Fibroblast of skin of right quadriceps (primary cell): ENCODE measurements at places on chromosomes 3 and 15.

GRCh38 chr15:89130201-89130600 is 41.9 kb downstream of the ABHD2 start:
- DNase-seq, result no peak

- peak; percentile 77 for DNase-seq
Observed at GRCh38 chr3:43155464-43156121, 49.7 kb upstream of the POMGNT2 start.

DNA sequence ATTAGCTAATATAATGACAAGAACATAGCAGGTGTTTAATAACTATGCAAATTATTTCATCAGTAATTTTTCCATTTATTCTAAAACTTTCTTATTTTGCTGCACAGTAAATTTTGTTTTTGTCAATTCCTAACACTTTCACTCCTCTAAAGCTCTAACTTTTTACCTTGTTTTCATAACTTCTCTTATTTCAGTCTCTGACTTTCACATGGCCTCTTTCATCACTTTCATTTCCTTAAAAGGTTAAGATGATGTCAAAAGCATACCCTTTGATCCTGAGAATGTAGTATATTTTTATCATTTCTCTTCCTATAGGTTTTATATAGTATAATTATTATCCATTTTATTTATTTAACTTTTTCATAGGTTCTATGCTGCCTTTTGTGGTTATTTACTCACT is 1325.8 kb upstream of the ALCAM start:
- no peak for DNase-seq

DNA sequence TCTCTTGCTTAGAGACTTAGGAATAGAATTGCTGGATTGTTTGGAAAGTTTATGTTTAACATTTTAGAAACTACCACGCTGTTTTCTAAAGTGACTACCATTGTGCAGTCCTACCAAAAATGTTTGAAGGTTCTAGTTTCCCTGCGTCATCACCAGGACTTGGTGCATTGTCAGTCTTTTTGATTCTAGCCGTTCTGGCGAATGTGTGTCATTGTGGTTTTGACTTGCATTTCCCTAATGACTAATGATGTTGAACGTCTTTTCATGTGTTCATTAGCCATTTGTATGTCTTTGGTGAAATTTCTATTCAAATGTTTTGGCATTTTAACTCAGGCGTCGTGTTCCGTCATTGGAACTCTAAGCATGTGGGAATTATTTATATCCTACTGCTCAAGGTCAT is 58.0 kb downstream of the CHD2 start:
- peak; percentile 35 for DNase-seq

DNA sequence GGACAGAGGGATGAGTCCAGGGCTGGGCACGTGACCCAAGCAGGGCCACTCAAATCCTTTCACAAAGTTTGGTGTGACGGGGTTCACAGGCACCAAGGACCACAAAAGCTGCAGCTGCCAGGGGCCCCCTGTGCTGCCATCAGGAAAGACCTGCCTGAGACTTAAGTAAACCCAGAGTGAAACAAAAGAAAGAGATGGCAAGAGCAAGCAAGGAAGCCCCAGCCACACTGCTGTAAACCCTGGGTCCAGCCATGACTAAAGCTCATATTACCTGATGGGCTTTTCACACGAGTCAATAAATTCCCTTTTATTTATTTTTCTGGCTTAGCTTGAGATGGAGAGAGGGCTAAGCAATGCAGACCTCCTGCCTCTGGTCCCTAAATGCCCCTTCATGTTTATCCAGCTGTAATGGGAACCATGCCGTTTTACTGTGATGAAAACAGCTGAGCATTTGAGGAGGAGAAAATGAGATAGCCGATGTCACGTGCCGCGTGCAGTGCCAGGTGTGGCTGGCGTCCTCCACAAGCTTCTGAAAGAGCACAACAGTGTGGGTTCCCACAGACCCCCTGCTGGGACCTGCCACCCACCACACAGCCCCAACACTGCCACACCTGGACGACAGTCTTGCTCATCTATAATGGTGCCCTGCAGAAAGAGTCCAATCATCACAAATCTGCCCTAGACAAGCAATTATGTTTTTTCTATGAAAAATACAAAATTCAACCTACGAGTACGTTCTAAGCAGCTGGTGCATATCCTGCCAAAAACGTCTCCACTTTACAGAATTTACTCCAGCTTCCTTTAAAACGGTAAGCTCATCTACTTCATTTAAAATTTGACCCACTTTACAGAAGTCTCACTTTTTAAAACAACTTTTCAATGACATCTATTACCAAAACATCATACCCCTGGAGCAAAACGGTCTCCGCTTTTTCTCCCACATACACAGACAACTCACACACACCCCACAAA is 34.2 kb downstream of the ADAMTS17 start:
- DNase-seq, result no peak

DNA sequence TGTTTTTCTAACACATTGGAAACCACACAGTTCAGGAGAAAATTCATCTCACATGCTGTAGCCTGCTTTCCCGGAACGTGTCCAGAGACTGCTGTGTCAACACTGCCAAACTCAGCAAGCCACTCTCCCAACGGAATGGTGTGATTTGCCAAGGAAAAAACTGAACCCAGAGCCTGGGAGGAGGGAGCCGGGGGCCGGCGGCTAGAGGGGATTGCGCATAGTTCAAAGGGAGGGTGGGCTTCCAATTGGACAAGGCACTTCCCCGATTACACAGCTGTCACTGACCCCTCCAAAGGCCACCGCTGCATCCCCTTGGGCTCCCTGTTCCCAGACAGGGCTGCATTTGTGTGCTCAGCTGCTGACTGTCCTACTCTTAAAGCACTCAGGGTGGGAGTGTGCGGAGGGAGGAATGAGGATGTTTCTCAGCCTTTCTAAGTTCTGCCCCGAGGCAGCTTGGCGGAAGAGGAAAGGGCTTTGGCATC is 256.2 kb downstream of the ZNF621 start:
- peak; percentile 18 for DNase-seq

GRCh38 chr3:88142094-88142624 is 7.6 kb upstream of the C3orf38 start:
- DNase-seq, result peak; percentile 65

DNA sequence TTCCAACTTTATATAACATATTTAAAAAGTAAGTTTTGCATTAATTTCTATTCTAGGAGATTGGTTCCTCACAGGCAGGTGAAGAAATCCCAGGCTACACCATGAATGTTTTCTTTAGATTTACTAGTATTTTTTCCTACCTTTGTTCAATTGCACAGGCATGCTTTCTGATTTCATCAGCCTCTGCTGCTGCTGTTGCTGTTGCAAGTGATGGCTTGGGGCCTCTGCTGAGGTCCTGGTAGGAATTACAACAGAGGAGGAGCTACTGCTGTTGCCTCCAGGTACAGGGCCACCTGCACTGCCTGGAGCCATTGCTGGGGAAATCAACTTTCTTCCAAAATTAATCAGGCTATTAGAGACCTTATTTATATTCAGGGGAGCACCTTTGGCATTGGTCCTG is 353.3 kb downstream of the PLCL2 start:
- DNase-seq, result peak; percentile 30

- peak; percentile 37 for DNase-seq
Observed at GRCh38 chr15:89647191-89647851, 7.9 kb downstream of the KIF7 start.

GRCh38 chr3:141514382-141514781 is 27.6 kb downstream of the RASA2 start:
- no peak for DNase-seq

DNA sequence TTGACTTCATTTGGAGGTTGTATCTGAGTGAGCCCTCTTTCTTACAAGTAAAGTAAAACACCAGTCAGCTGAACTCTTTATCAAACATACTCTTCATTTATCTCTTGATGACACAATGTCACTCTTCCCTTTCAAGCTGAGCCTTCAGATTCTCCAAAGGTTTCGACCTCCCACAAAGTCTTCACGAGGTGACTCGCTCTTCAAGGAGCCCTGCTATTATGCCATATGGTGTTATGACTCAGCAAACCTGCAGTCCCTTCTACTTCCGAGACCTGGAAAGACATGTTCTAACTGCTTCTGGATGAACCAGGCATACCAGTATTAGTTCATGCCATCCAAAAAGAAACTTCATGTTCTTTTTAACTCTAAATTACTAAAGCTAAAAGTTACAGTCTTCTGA is 23.1 kb downstream of the AADAC start:
- DNase-seq, result peak; percentile 92

DNA sequence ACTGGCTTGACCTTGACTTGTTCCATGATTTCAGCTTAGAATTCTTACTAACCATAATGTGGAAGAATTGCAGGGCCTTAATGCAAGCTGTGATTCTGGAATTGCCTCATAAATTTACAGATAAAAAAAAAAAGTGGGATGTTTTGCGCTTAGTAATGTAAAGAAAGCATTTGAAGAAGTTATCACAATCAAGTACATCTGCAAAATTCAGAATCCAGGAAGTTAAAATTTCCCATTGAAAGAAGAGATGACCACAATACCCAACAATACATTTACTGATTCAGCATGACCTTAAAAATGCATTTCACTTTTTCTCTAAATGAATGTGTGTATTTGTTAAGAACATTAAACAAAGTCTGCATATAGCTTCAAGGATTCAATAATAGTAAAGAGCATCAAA is 65.1 kb upstream of the CCNL1 start:
- no peak for DNase-seq

GRCh38 chr3:71454512-71455403 is 128.8 kb downstream of the FOXP1 start:
- no peak for DNase-seq

- peak; percentile 51 for DNase-seq
Observed at GRCh38 chr3:100706365-100706764, 2.9 kb upstream of the TFG start.

DNA sequence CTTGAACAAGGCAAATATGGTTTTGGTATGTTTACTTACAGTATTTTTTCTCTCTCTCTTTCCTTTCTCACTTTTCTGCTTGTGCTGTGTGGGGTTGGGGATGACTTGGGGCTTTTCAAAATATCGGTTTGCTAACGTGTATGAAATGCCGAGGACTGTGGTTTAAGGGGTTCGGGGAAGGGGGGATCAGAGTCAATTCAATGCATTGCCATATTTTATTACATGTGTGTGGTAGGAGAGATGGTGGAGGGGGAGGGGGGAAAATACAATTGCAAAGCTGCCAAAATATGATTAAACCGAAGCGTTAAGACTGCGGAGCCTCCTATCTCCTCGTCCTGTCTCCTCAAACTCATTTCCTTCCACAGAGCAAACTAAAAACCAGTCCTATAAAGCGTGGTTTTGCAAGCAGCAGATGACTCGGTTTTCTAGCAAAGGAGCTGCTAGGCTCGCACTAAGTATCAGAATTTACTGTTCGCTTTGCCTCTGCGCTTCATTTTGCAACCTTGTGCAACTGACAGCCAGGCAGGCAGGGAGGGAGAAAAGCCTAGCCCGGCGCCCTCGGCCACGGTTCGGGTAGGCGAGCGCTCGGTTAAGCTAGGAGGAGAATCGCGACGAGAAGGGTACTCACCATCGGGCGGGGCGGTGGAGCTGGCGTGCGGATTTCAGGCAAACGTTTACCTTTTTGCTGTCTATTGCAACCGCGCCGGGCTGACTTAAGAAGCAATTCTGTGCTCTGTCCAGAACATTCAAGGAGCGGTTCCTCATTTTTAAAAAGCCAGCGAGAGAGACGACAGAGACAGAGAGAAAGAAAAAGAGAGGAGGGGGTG is 4.0 kb upstream of the NR2F2 start:
- DNase-seq, result peak; percentile 67

- no peak for DNase-seq
Observed at GRCh38 chr15:45089712-45090373, 24.1 kb downstream of the DUOX2 start.

DNA sequence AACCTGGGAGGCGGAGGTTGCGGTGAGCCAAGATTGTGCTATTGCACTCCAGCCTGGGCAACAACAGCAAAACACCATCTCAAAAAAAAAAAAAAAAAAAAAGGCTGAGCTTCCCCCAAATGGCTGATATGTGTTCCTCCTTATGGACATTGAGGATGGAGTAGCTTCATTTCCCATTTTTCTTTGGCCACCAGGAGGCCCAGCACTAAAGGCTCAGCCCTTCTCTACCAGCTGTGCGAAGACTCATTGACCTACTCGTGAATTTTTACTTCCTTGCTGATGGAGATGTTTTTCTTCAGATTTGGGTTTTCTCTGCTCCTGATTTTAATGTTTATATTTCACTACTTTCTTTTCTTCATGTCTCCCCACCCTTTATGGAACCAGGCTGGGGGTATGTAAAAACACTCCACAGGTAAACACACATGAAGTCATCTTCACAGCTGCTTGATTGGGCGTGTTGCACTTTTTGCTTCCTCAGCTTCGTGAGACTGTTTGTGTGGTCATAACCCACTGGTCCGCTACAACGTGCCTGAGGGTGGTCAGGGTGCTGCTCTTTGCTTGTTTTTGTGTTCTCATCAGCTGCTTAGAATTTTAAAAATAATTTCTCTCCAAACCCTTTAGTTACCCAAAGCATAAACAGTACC is 13.5 kb downstream of the SEMA4B start:
- DNase-seq, result no peak

- no peak for DNase-seq
Observed at GRCh38 chr3:35772381-35773015, 133.2 kb downstream of the ARPP21 start.

- DNase-seq, result peak; percentile 79
Observed at GRCh38 chr3:29168696-29169095, 112.2 kb upstream of the RBMS3 start.

DNA sequence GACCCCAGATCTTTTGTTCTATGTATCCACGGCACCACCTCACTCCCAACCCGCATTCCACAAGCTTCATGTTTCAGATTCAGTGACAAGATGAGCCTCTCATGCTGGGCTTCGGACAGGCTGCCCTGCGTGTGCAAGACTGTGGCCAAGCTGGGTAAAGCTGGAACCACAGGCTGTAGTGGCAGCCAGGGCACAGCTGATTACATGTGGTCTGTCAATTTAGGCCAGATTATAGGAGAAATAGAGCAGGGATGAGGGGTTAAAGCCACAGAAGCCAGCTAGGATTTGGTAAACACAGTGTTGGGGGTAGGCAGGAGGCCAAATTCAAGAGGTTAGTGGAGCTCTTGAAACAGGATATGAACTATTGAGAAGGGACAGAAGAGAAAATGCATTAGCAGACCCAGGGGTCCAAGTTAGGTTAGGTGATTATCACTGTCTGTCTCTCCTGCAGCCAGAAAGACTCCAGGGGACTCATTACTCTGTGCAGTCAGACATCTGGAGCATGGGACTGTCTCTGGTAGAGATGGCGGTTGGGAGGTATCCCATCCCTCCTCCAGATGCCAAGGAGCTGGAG is 12.9 kb downstream of the SNAPC5 start:
- no peak for DNase-seq

GRCh38 chr3:61979638-61980037 is 393.7 kb downstream of the FEZF2 start:
- peak; percentile 67 for DNase-seq

GRCh38 chr15:100131321-100132224 is 210.2 kb downstream of the ADAMTS17 start:
- peak; percentile 32 for DNase-seq

- DNase-seq, result no peak
Observed at GRCh38 chr3:52930748-52931147, 33.4 kb upstream of the STIMATE start.

- no peak for DNase-seq
Observed at GRCh38 chr3:62892951-62893350, 17.7 kb upstream of the CADPS start.
